ENCODE measurements at places on chromosomes 6 and 20.

GRCh38 chr6:4487538-4487937 is 288.7 kb upstream of the CDYL start:
- DNase-seq, result no peak

GRCh38 chr6:169215201-169215681 is 38.4 kb downstream of the THBS2 start:
- DNase-seq, result no peak

- no peak for DNase-seq
Observed at GRCh38 chr20:41395667-41396664, 29.3 kb upstream of the EMILIN3 start.

GRCh38 chr6:129874837-129875236 is 13.7 kb upstream of the TMEM244 start:
- no peak for DNase-seq

- DNase-seq, result no peak
Observed at GRCh38 chr20:32140603-32141002, 31.1 kb downstream of the TM9SF4 start.

DNA sequence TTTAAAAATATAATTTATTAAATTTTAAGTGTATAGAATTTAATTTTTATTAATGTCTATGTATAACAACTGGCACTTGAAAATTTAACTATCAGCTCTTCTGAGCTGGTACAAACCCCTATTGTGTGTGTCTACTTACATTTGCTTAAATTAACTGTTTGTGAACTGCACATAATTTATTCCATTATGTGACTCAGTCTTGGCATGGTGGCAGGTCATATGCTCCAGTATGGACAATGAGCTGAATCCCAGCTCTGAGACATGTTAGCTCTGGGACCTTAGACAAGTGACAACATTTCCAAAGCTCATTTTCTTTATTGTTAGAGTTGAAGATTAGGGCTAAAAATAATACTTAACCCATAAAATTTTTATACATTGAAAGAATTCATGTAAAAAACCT is 526.1 kb upstream of the MARCKS start:
- no peak for DNase-seq

DNA sequence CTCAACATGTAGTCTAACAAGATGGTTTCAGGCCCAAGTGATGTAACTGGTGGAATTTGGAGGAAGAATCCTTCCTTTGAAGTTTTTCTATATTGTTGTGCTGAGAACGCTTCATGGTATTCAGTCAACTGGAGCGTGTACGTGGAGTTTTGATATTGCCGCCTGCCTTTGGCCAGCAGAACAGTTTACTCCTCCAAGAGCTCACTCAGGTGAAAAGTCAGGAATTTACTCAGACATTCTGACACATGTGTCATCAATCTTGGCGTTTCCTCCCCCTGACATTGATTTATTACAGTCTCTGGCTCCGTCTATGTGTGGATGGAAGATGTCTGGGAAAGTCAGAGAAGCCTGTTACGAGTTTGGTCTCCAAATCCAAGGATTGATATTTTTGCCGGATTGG is 19.0 kb upstream of the TGM2 start:
- DNase-seq, result no peak

DNA sequence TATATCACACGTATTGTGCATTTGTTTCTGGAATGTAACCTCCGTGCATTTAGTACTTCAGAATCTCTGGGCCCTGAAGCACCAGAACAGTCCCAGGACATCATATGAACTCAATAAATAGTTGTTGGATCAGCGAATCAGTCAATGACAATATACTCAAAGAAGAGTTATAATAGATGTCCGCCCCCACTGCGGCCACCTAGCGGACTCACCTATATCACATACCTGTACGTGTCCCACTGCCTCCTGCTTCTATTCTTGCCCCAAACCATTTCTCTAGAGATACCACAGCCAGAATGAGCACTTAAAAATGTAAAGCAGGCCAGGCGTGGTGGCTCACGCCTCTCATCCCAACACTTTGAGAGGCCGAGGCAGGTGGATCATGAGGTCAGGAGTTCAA is 73.9 kb downstream of the DCDC2 start:
- no peak for DNase-seq

GRCh38 chr6:15023448-15023847 is 222.4 kb upstream of the JARID2 start:
- DNase-seq, result no peak

- DNase-seq, result no peak
Observed at GRCh38 chr6:12935637-12936036, 219.1 kb downstream of the PHACTR1 start.

DNA sequence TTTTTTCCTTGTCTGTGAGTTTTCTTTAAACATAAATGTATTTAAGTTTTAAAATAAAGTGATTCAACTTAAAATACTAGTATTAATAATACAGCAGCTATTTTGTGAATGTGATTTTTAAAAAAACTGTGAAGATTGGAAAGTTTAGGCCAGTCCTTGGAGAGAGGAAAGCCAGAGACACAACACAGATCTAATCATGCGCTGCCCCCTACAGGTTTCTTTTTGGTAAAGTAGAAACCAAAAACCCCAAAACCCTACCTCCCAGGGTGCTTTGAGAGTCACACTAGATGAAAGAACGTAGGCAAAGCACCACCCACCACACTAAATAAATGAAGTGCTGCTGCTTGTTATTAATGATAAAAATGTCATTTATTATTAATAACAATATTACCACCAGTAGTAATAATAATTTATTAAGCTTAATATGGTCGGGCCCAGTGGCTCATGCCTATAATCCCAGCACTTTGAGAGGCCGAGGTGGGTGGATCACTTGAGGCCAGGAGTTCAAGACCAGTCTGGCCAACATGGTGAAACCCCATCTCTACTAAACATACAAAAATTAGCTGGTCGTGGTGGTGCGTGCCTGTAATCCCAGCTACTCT is 33.7 kb downstream of the SLC9A8 start:
- DNase-seq, result no peak

GRCh38 chr6:151078655-151079054 is 161.1 kb upstream of the AKAP12 start:
- no peak for DNase-seq

GRCh38 chr20:50188287-50188688 is 2.3 kb upstream of the CEBPB start:
- no peak for DNase-seq

DNA sequence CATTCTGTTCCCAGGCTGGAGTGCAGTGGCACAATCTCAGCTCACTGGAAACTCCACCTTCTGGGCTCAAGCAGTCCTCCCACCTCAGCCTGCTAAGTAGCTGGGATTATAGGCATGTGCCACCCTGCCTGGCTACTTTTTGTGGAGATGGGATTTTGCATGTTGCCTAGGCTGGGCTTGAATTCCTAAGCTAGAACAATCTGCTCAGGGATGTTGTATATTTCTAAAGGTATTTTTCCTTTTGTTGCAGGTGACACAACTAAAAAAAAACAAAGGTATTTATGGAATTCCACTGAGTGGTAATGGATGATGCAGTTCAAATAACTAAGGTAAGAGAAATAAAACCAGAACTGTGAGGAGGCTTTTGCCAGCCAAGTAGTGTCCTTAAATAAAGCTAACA is 49.7 kb downstream of the PTPRA start:
- no peak for DNase-seq

DNA sequence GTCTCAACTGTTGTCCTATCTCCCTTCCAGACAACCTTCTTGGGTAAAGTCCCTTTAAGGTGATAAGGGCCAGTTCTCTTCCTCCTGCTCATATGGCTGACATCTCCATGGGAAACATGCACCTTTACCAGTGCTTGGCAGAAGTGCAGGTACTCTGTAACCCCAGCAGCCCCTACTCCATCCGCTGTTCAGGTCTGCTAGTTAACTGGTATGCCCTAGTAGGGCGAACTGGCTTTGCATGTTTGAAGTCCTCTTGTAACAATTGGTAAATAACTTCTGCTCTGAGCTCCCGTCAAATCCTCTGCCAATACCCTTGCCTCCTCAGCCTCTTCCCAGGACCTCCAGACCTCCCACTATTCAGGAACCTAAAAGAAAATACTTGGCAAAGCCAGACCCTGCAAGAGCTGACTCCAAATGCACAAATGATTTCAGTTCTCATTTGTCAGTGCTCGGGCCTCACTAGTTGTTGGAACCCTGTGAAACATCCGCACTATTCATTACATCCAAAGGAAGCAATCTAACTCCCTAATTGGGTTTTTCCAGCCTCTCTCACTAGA is 703.7 kb downstream of the MAFB start:
- no peak for DNase-seq

- DNase-seq, result no peak
Observed at GRCh38 chr20:39619271-39619785, 657.2 kb downstream of the DHX35 start.

GRCh38 chr6:7723554-7723953 is 2.3 kb upstream of the BMP6 start:
- no peak for DNase-seq

GRCh38 chr20:61203320-61203719 is 48.7 kb upstream of the CDH4 start:
- DNase-seq, result no peak

DNA sequence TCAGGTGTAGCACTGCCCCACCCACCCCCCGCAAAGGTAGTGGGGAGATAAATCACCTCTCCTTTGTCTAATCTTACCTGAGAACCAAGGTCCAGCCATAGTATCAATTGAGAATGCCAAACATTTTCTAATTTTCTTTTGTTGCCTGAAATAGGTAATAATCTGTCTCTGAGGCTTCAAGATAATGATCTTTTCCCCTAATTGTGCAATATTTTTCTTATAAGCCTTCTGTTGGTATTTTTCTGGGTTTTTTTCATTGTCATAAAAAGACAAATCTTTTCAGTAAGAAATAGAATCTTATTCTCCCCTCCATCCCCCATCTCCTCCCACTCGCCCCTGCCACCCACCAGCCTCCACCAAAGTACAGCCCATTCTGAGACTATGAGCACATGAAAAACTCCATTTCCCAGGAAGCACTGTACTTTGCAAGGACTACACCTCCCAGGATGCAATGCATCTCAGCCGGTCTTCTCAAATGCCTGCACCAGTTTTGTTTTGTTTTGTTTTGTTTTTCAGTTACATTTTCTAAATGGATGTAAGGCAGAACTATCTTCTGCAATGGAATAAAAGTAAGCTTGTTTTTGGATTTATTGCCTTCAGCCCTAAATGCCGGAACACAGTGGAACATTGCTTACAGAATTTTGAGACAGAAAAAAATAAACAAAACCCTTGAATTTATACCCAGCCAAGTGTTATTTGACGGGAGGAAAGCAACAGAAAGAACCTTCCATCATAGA is 268.0 kb downstream of the TFAP2A start:
- no peak for DNase-seq

DNA sequence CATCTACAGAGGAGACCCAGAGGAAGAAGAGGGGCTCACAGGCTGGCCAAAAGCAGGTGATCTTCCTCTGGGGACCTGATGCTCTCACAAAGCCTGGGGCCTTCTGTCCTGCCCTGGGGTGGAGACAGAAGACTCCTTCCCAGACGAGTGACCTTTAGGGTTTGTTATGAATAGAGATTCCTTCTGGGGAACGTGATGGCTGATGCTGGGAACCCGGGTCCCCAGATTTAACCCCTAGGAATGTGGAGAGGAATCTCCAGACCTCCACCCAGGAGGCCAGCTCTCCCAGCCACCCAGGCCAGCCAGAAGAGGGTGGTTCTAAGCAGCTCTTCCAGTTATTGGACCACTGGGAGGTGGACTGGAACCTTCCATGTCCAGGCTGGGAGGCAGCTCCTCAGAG is 16.8 kb upstream of the CCN5 start:
- no peak for DNase-seq

- no peak for DNase-seq
Observed at GRCh38 chr6:7268816-7269555, 44.0 kb downstream of the SSR1 start.

DNA sequence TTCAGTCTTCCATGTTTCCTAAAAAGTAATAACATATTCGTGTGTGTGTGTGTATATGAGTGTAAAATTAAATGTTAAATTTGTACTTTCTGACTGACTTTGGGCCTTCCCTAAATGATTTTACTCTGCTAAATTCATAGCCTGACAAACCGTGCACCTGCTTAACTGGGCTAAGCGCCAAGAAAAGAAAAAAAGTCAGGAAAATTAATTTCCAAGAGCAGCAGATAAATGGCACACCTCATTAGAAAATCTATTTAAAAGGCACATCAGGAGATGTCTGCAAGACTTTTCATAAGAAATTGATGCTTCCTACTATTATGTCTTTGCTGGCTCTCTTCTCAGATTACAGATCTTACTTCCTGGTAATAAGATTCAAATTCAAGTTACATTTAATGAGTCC is 72.4 kb downstream of the TRDN start:
- DNase-seq, result no peak

DNA sequence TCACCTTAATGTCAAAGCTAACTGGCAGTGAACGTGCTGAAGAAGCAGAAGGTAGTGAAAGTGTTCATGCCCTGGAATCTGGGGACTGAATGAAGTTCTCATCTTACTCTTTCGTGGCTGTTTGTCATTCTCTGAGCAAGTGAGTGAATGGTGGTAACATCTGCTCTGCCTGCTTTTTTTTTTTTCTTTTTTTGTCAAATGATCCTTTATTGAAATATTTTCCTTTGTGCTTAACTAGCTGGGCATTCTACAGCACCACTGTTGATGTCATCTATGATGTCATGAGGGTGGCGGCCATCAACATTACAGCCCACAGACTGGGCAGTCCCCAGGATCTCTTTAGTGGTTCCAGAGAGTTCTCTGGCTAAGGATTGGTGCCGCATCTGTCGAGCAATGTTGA is 65.2 kb downstream of the RIN2 start:
- no peak for DNase-seq

DNA sequence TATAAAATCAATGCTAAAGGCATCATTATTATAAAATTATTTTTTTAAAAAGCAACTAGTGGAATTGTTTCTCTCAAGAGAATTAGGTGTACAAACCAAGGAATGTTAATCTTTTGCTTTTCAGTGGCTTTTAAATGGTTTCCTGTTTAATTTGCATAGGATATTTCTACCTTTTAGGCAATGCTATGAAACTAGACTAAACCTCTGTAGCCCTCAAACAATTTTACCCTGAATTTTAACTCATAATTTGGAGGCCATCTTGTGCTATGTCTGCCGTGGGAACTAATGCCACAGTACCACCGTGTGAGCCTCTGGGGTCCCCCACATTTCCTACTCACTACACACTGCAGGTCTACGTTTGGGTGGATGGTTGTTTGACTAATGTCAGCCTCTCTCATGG is 20.6 kb downstream of the PHACTR2 start:
- no peak for DNase-seq

All from fibroblast of skin of left biceps (primary cell).